ENCODE measurements at places on chromosomes 13 and 19.

DNA sequence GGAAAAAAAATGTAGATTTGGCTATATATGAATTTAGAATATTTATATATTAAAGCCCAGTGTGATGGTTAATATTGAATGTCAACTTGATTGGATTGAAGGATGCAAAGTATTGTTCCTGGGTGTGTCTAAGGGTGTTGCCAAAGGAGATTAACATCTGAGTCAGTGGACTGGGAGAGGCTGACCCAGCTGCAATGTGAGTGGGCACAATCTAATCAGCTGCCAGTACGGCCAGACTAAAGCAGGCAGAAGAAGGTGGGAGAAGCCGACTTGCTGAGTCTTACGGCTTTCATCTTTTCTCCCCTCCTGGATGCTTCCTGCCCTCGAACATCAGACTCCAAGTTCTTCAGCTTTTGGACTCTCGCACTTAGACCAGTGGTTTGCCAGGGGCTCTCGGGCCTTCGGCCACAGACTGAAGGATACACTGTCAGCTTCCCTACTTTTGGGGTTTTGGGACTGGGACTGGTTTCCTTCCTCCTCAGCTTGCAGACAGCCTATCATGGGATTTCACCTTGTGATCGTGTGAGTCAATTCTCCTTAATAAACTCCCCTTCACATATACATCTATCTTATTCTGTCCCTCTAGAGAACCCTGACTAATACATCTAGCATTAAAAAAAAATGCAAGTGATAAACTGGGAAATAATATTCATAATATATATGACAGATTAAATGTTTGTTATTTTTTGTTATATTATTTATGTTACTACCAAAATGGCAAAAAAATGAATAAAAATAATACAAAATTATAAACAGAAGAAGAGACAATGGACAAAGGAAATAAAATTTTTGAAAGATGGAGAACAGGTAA is 122.4 kb downstream of the DLEU7 start:
- no peak for DNase-seq

DNA sequence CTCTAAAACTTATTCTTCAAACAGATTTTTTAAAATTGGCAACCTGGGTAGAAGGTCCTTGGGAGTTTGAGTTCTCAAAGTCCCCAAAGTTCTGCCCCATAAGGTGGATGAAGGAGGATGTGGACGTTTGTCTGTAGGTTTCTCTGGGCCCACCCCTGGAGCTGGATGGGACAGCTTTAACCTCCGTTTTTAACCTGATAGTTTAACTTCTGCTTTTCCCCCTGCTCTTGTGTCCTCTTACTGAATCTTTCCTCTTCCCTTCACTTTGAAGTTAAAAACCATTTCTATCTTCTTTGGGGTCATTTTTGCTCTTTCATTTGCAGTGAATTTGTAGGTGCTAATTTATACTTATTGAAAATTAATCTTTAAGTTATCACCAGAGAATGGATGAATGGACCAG is 79.1 kb downstream of the ESD start:
- no peak for DNase-seq

- no peak for DNase-seq
These were observed 513 bp upstream of the ZNF317 start for GRCh38 chr19:9139609-9140158.

GRCh38 chr19:47229676-47230053 is 1.3 kb downstream of the BBC3 start:
- no peak for DNase-seq

GRCh38 chr19:30806311-30806710 is 434.1 kb downstream of the ZNF536 start:
- no peak for DNase-seq

- peak; percentile 25 for DNase-seq
These were observed 371.3 kb downstream of the COG6 start for GRCh38 chr13:40026741-40027140.

- no peak for DNase-seq
These were observed 473 bp downstream of the TMIGD2 start for GRCh38 chr19:4301590-4302242.

GRCh38 chr19:8607386-8607785 is 3.1 kb downstream of the ADAMTS10 start:
- no peak for DNase-seq

DNA sequence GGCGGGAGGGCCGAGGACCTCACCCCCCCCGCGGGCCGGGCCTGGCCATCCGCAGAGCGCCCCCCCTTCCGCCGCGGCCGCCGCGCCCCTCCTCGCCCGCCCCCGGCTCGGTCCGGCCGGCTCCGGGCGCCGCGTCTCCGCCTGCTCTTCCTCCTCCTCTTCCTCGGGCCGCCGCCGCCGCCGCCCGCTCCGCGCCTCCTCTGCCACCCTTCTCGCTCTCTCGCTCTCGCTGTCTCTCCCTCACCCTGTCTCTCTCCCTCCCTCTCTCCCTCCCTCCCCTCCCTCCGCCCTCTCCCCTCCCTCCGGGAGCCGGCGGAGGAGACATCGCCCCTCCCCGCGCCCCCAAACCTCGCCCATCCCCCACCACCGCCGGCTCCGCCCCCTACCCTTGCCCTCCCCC is at the start of gene SHANK1:
Gene SHANK1, minus strand, starts transcription at position 237 of the 400 bp plus-strand sequence. CDS start 2,883 bp downstream, outside the sequence.
- no peak for DNase-seq

DNA sequence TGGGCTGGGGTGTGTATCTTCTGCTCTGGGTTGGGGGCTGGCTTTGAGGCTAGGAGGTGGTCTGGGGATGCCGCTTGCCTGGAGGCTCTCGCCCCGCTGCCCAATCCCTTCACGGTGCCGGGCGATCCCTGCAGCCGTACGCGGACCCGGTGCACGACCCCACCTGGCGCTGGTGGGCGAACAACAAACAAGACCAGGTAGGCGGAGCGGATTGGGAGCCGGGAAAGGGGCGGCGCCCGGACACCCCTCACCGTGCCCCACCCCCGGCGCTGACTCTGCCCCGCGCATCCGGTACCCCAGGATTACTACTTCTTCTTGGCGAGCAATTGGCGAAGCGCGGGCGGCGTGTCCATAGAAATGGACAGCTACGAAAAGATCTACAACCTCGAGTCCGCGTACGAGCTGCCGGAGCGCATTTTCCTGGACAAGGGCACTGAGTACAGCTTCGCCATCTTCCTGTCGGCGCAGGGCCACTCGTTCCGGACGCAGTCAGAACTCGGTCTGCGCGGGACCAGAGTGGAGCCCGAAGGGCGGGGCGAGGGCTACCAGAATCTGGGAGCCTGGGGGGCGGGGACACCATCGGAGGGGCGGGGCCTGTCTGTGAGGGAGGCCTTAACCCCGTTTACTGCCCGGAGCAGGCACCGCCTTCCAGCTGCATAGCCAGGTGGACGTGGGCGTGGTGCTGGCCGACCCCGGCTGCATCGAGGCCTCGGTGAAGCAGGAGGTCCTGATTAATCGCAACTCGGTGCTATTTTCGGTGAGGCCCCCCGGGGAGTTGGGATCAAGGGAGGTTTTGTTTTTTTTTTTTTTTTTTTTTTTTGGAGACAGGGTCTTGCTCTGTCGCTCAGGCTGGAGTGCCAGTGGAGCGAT is 12.1 kb upstream of the PSMD8 start:
- peak; percentile 41 for DNase-seq

- DNase-seq: no peak
These were observed 248.0 kb downstream of the KCTD12 start for GRCh38 chr13:76638181-76638580.

- DNase-seq: no peak
These were observed 607 bp downstream of the NFIC start for GRCh38 chr19:3366753-3367627.

GRCh38 chr13:33245505-33246158 is 39.9 kb downstream of the STARD13 start:
- DNase-seq: no peak

GRCh38 chr13:31050486-31051400 is 111.0 kb downstream of the HSPH1 start:
- no peak for DNase-seq

DNA sequence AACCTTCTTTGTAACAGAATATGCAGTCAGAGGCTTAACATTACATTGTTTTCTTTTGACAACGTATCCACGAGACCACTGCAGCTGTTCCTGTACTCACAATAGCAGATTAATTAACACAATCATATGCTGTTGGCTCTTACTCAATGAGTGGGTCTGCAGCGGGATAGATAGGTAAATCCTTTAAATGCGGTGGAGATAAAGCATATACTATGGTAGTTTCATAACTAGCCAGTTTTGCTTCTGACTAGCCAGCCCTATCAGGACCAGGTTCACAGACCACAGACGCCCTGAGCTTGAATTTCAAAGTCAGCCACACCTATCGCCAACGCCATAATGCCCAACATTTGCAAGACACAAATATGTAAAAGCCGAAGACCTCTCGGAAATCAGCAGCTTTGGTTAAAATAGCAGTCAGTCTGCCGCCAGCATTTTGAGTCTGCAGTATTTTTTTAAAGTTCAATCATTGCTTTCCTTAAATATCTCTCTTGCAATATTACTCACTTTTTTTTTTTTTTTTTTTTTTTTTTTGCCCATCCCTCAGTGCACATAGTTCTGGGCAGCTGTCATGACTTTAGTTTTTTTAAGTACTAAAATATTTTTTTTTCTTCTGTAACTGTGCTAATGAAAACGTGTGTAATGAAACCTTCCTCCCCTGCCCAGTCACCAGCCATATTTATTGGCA is 120.5 kb downstream of the ZNF536 start:
- no peak for DNase-seq

- no peak for DNase-seq
These were observed 307.6 kb downstream of the SHISA2 start for GRCh38 chr13:25744178-25744577.

GRCh38 chr19:38839816-38840582 is 8.4 kb upstream of the ECH1 start:
- DNase-seq: no peak

DNA sequence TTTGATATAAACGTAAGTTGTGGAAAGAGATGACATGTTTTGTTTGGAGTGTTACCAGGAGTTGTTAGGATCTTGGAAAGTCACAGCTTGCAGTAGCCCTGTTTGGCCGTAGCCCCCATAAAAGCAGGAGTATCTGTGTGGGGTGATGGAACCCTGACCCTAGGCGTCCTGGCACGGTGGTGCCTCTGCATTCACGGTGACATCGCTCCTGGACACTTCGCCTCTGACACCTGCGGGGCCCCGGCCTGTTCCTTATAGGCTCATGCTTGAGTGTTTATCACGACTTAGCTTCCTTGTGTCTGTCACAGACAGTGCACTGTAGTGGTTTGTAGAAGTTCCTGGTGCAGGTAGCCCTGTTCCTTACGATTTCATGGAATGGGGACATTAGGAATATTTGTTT is 74.2 kb downstream of the ATP11A start:
- DNase-seq: no peak

- peak; percentile 15 for DNase-seq
These were observed 637.6 kb upstream of the ARGLU1 start for GRCh38 chr13:107205318-107206104.

- no peak for DNase-seq
These were observed 257.4 kb upstream of the SLITRK1 start for GRCh38 chr13:84139561-84140158.

DNA sequence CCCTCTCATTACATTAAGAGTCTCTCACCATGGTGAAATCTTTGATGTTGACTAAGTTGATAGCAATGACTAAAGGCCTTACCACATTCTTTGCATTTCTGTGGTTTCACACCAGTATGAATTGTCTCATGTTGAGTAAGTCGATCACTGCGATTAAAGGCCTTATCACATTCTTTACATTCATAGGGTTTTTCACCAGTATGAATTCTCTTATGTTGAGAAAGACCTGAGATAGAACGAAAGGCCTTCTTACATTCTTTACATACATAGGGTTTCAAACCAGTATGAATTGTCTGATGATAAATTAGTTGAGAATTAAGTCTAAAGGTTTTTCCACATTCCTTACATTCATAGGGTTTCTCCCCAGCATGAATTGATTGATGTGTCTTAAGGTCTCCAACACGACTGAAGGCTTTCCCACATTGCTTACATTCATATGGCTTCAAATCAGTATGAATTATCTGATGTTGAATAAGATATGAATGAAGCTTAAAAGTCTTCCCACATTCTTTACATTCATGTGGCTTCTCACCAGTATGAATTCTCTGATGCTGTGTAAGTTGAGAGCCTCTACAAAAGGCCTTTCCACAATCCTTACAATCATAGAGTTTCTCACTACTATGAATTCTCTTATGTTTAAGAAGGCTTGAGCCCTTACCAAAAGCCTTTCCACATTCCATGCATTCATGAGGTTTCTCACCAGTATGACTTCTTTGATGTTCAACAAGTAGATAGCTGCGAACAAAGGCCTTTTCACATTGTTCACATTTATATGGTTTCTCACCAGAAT is 45.6 kb downstream of the ZNF283 start:
- DNase-seq: no peak

- DNase-seq: peak; percentile 78
These were observed 30.4 kb upstream of the CYP4F8 start for GRCh38 chr19:15584541-15585115.

DNA sequence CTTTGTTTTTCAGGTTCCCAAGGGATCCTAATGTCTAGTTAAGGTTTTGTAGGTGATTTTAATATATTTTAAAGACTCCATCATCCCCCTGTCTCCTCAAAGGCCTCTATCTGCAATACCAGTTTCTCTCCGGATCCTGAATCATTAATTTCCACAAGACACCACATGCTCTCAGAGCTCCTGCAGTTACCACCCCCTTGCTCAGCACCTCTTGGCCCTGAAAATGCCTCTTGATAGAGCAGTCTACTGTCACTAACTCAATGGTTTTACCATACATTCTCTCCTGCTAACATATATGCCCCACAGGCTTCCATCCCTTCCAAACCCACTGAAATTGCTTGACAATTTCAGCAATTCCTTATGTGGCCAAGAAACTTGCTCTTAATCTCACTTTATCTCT is 1.9 kb upstream of the PEG3 start:
- DNase-seq: no peak

GRCh38 chr19:41228486-41228885 is 9.5 kb downstream of the AXL start:
- DNase-seq: no peak

DNA sequence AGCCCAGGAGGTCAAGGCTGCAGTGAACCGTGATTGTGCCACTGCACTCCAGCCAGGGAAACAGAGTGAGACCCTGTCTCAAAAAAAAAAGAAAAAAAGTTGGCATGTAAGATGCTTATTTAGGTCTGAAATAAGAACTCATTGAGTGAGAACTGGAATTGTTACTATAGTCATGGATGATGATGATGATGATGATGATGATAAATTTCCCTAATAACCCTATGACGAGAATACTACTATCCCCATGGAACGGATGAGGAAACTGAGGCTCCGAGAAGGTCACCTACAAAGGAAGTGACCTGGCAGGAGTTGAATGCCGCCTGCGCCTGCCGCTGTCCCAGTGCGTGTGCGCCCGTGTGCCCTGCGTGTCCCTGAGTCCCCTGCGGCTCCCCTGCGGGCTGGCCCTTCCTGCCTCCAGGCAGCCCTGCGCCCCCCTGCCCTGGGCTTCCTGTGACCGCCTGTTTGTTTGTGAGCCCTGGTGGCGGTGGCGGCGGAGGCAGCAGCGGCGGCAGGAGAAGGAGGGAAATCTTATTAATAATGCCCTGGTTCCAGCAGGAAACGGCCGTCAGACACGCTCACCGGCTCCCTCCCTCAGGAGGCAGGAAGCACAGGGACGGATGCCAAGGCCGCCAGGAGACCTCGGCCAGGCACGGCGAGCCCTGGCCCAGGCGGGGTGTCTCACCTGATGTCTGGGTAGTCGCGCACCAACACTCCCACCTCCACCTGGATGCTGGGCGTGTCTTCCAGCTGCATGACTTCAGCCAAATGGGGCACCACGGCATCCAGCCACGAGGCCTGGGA is 29.6 kb downstream of the EXOC3L2 start:
- no peak for DNase-seq

GRCh38 chr19:32404933-32405430 is 588 bp upstream of the DPY19L3 start:
- DNase-seq: no peak

- DNase-seq: no peak
These were observed 456.2 kb downstream of the PCDH20 start for GRCh38 chr13:60959427-60959826.

GRCh38 chr19:49506575-49507105 is 5.8 kb upstream of the FCGRT start:
- DNase-seq: peak; percentile 72
